ENCODE measurements at places on chromosomes 7 and 10. TPM values are rescaled to one million over a fixed set of nuclear protein-coding genes. Genes with fewer than 3 reads are reported as not detected.

DNA sequence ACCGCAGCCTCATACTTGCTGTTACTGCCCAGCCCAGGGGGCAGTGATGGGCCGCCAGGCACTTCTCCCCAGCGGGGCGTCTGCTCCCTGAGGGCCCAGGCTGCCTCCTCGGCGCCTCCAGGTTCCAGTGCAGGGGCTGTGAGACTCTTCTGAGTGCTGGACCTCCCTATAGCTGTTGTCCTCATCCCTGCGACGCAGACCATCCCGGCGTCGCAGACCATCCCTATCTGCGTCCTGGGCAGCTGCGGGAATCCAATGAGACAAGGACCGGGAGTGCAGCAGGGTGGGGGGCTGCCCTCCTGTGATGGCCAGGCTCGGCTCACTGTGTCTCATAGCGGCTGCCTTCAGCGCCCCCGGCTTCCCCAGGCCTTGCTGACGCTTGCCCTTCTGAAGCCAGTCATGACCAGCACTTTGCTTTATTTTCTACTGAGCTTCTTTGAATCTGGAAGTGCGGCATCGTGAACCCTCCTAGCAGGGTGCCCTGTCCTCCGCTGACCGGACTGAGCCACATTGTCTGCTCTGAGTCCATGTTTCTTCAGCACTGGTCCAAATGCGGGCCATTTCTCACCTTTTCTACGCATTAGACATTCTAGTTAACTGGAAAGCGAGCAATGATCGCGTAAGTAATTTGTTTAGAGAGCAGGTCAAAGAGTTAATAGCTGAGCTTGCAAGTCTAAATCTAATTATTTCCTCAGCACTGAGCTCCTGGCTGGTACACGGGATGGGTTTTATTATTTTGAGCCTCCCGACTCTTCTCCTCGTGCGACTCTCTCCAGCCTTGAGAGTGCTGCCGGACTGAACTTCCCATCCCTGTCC lies 339.5 kb downstream of the WDR37 start:
- no peaks in the 10 kb centered on the region for H3K27me3 ChIP-seq
- no peaks in the 10 kb centered on the region for H3K4me1 ChIP-seq
- no peak for DNase-seq
- no peaks in the 10 kb centered on the region for H3K36me3 ChIP-seq
- H3K27ac ChIP-seq, result no peak overlapping the region

- no peaks in the 10 kb centered on the region for H3K4me1 ChIP-seq
- no peak overlapping the region for H3K4me3 ChIP-seq
- H3K27me3 ChIP-seq, result peaks cover 2% of the 10 kb centered on the region
- no peaks in the 10 kb centered on the region for H3K36me3 ChIP-seq
- H3K27ac ChIP-seq, result no peak overlapping the region
- peak; percentile 81 for DNase-seq
Measured at GRCh38 chr10:12835709-12836108, 165.8 kb downstream of the CCDC3 start.

- peak; percentile 94 for DNase-seq
- no peaks in the 10 kb centered on the region for H3K36me3 ChIP-seq
- H3K4me3 ChIP-seq, result no peak overlapping the region
- H3K27me3 ChIP-seq, result no peaks in the 10 kb centered on the region
Measured at GRCh38 chr10:103637927-103638557, 144.5 kb downstream of the NEURL1 start.

DNA sequence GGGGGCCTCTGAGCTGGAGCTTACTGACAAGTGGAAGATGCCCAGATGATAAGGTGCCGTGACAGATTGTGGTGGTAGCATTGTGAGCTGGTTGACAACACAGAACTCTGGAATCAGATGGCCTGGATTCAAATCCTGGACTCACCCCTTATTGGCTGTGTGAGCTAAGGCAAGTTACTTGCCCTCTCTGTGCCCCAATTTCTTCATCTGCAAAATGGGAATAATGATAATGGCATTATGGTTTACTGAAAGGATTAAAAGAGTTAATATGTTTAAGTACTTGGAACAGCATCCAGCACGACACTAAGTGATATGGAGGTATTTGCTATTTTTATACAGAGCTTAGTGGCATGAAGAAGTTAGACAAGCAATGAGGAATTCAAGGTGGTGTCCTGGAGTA lies 465.9 kb upstream of the GALNT17 start:
- no peaks in the 10 kb centered on the region for H3K36me3 ChIP-seq
- no peak for DNase-seq
- H3K27ac ChIP-seq, result no peak overlapping the region
- H3K4me3 ChIP-seq, result no peak overlapping the region
- no peaks in the 10 kb centered on the region for H3K27me3 ChIP-seq
- H3K4me1 ChIP-seq, result no peaks in the 10 kb centered on the region

DNA sequence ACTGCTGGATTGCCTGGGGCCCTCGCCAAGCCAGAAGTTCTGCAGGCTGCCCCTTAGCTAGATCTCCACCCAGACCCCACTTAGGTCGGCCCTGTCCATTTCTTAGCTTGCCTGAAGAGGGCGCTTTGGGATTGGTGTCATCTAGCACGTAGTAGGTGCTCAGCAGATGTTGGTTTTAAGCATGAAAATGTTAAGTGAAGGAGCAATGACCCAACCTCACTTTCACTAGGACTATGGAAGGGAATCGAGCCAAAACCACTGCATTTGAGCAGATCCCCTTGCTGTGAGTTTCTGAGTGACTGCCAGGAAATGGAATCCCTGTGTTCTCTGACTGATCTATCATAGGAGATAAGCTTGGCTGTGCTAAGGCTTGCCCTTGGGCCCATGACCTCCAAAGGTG lies 131.7 kb upstream of the EEPD1 start:
- H3K36me3 ChIP-seq, result no peaks in the 10 kb centered on the region
- H3K4me1 ChIP-seq, result no peaks in the 10 kb centered on the region
- no peak overlapping the region for H3K4me3 ChIP-seq
- H3K27ac ChIP-seq, result no peak overlapping the region

GRCh38 chr7:51666751-51667150 lies 350.1 kb upstream of the COBL start:
- no peak overlapping the region for H3K4me3 ChIP-seq
- no peak for DNase-seq
- no peaks in the 10 kb centered on the region for H3K27me3 ChIP-seq
- no peak overlapping the region for H3K27ac ChIP-seq
- no peaks in the 10 kb centered on the region for H3K36me3 ChIP-seq

DNA sequence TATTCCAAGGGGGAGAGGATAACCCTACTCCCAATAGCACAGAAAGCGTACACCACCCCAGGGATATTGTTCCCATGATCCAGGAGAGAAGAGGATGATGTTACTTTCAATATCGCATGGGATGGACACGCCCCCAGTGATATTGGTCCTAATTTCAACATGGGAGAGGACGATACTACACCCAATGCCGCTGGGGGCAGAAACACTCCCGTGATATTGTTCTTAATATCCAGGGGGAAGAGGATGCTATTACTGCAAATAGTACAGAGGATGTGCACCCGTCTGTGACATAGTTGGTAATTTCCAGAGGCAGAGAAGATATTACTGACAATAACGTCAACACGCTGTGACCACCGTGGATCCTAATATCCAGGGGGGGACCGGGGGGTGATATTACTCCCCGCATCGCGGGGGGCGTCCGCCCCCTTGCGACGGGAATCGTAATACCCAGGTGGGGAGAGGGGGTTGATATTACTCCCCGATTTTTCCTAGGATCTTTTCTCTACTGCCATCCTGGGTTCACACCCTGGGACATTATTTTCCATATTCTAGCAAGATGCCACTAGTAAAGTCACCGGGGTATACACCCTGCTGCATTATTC lies 16.6 kb downstream of the MEIG1 start:
- DNase-seq, result no peak
- H3K27ac ChIP-seq, result no peak overlapping the region
- no peaks in the 10 kb centered on the region for H3K4me1 ChIP-seq
- H3K4me3 ChIP-seq, result no peak overlapping the region

DNA sequence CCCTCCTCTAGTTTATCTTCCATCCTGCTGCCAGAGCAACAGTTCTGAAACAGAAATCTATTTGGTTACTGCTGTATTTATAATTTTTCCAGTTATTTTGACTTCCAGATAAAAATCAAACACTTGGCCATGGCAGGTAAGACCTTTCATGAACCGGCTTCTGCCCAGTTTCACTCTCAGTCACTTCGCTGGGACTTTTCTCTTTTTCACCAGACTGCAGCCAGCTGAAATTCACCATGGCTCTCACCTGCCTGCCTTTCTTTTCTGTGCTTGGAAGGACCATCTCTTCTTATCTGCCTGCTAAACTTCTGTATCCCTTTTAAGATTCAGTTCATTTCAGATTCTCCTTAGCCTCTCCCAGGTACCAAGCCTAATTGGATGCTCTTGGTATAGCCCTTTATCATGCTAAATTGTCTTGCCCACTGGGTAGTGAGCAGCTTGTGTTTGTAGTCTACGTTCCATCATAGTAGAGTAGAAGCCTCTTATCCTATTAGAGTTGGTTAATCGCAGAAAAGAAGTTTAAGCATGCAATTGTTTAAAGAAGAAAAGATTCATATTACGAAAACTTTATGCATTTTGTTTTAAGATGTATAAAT lies 71.7 kb downstream of the TAF3 start:
- no peak for DNase-seq
- H3K4me3 ChIP-seq, result no peak overlapping the region
- peaks cover 4% of the 10 kb centered on the region for H3K4me1 ChIP-seq
- no peak overlapping the region for H3K27ac ChIP-seq
- H3K36me3 ChIP-seq, result no peaks in the 10 kb centered on the region
- H3K27me3 ChIP-seq, result no peaks in the 10 kb centered on the region

GRCh38 chr10:10730471-10731043 lies 287.1 kb upstream of the CELF2 start:
- H3K36me3 ChIP-seq, result no peaks in the 10 kb centered on the region
- no peak overlapping the region for H3K27ac ChIP-seq
- H3K27me3 ChIP-seq, result no peaks in the 10 kb centered on the region
- DNase-seq, result no peak
- no peak overlapping the region for H3K4me3 ChIP-seq

DNA sequence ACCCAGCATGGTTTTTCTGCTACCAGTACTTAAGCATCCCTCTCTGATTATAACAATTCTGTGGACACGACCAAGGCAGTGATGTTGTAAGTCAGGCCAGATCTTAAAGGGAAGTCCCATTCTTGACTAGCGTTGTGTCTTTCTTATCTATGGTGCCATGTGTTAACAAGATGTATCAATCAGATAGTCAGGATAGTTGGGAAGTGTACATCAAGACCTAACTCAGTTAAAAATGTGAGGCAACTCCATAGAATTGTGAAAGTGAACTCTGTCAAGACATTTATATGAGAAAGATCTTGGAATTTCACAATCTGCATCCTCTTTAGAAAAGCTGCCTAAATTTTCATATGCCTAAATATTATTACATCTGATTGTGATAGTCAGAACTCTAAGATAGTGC lies 341.7 kb upstream of the SEMA3D start:
- H3K36me3 ChIP-seq, result no peaks in the 10 kb centered on the region
- H3K4me3 ChIP-seq, result no peak overlapping the region
- no peak overlapping the region for H3K27ac ChIP-seq
- no peak for DNase-seq
- H3K4me1 ChIP-seq, result peaks cover 8% of the 10 kb centered on the region

DNA sequence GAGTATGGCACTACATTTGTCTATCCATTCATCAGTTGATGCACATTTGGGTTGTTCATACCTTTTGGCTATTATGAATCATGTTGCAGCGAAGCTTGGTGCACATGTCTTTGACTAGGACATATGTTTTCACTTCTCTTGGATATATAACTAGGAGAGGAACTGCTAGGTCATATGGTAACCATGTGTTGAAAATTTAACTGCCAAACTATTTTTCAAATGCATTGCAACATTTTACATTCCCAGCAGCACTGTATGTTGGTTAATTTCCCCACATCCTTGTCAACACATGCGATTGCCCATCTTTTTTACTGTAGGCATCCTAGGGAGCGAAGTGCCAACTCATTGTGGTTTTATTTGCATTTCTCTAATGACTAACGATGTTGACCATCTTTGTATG lies 183.4 kb downstream of the PRKCQ start:
- no peaks in the 10 kb centered on the region for H3K27me3 ChIP-seq
- no peak overlapping the region for H3K27ac ChIP-seq
- no peaks in the 10 kb centered on the region for H3K36me3 ChIP-seq

GRCh38 chr7:134828361-134828760 lies 48.9 kb downstream of the CALD1 start:
- no peak overlapping the region for H3K4me3 ChIP-seq
- H3K4me1 ChIP-seq, result peaks cover 62% of the 10 kb centered on the region
- peak overlapping the region; percentile 94 for H3K27ac ChIP-seq
- no peaks in the 10 kb centered on the region for H3K27me3 ChIP-seq

DNA sequence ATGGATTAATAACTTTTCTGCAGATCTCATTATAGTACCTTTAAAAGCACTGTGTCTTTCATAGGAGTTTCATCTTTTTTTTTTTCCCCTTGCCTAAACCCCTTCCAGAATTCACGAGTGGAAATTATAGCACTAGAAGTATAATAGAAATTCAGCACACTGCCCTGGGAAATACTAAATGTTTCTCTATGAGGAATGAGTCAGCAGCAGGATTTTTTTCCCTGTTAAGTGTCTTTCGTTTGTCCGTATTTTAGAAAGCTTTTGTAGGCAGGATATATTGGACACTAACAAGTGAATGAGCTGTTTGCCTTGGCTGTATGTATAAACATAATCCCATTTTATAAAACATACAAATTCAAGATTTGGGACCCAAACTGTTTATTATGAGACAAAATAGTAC lies 105.8 kb downstream of the EXOC4 start:
- DNase-seq, result peak; percentile 31
- H3K27me3 ChIP-seq, result no peaks in the 10 kb centered on the region
- H3K4me1 ChIP-seq, result peaks cover 12% of the 10 kb centered on the region
- H3K4me3 ChIP-seq, result no peak overlapping the region
- H3K36me3 ChIP-seq, result no peaks in the 10 kb centered on the region

- peaks cover 10% of the 10 kb centered on the region for H3K4me1 ChIP-seq
- no peaks in the 10 kb centered on the region for H3K36me3 ChIP-seq
- H3K27ac ChIP-seq, result no peak overlapping the region
- H3K27me3 ChIP-seq, result no peaks in the 10 kb centered on the region
Measured at GRCh38 chr7:32511791-32512190, 16.5 kb downstream of the AVL9 start.

- no peaks in the 10 kb centered on the region for H3K4me1 ChIP-seq
- no peaks in the 10 kb centered on the region for H3K27me3 ChIP-seq
- H3K27ac ChIP-seq, result no peak overlapping the region
- H3K4me3 ChIP-seq, result no peak overlapping the region
- H3K36me3 ChIP-seq, result peaks cover 41% of the 10 kb centered on the region
- DNase-seq, result peak; percentile 16
Measured at GRCh38 chr10:28551086-28551485, 18.2 kb downstream of the WAC start.

DNA sequence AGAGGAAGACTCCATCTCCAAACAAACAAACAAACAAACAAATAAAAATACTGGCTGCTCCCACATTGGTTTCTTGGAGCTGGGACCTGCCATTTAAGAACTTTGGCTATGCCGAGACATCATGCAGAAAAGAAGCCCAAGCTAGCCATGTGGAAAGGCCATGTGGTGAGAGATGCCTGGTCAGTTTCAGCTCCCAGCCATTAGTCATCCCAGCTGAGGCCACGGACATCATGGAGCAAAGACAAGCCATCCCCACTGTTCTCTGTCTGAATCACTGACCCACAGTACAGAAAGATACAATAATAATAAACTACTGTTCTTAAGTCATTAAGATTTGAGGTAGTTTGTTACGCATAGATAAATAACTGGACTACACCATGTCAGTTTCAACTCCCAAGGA lies 70.0 kb upstream of the PCBD1 start:
- DNase-seq, result peak; percentile 57
- no peak overlapping the region for H3K27ac ChIP-seq
- H3K27me3 ChIP-seq, result peaks cover 36% of the 10 kb centered on the region
- H3K4me1 ChIP-seq, result no peaks in the 10 kb centered on the region

Gene MYH16
- 0.11 TPM for total RNA-seq

Gene ZNF804B
- total RNA-seq, result not detected

Gene RHEB
- total RNA-seq, result 131 TPM

Gene ADCYAP1R1
- total RNA-seq, result 0.14 TPM

Gene PON2
- total RNA-seq, result 152 TPM

Gene TSPAN33
- total RNA-seq, result 6.5 TPM

Gene KCNIP2
- 1.9 TPM for total RNA-seq

Gene GNG11
- total RNA-seq, result 7.7 TPM

Measured in astrocyte (in vitro differentiated cells and primary cell).